NCI-H510A treated with DMSO at 0.1 percent for 48 hours (cell line): ENCODE measurements at places on chromosomes 3 and 15.
A peak's percentile ranks its signal among the peaks of the same experiment; 100 is the strongest.

DNA sequence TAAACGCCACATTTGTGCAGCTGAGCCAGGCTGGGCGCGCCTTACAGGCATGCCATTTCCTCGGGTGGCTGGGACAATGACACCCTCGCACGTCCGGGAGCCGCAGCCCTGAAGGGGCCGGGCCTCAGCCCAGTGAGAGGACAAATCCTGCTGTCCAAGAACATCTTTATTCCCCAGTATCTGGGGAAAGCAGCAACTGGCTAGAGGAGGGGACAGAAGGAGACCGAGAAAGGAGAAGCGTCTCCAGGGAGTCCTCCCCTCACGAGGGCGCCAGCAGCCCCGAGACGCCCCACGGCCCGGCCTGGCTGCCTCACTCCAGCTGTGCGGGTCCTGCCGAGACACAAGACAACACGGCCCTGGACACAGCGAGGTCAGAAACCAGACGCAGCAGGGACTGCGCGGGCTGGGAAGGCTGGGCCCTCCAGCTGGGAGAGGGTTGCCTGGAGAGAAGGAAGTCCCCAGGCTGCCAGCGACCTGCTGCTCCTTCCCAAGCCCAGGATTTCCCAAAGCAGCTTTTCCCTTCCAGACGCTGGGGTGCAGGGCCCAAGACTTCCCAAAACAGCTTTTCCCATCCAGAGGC lies 130.2 kb downstream of the CHSY1 start:
- no peak for DNase-seq

GRCh38 chr3:44326515-44326914 lies 12.1 kb upstream of the TCAIM start:
- DNase-seq: no peak

- no peak for DNase-seq
Observed at GRCh38 chr15:34179234-34179633, 30.7 kb downstream of the KATNBL1 start.

DNA sequence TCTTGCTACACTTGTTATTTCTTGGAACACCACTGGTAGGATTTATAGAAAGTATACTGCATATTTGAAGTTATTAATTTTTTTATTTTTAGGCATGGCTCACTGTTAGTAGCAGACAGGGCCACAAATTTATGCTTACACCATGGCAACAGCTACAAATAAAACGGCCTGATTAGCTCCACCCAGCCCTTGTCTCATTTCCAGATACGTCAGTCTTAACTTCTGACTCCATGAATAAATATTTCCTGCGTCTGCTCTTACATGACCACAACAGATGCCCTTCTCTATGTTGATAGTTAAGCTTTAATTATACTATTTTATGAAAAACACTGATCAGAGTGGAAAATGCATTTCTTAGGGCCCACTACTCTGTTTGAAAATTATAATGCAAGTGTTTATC lies 62.3 kb upstream of the CPOX start:
- no peak for DNase-seq

- DNase-seq: no peak
Observed at GRCh38 chr15:90683876-90684275, 33.3 kb upstream of the BLM start.

DNA sequence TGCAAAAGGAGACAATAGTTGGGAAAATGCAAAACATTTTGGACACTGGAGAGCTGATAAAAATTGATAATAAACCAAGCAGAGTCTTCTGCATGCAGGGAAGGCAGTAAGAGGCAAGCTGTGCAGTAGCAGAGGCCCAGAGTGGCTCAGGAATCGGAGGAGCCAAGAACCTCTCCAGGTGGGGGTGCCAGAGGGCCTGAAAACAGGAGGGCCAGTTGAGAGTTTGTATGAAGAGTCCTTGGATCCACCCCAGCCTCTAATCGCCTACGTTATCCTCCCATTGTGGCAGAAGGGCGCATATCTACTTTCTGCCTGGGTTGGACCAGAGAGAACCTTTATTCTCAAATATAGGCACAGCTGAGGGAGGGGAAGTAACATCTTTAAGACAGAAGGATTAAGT lies 48.9 kb upstream of the RBP1 start:
- DNase-seq: no peak

DNA sequence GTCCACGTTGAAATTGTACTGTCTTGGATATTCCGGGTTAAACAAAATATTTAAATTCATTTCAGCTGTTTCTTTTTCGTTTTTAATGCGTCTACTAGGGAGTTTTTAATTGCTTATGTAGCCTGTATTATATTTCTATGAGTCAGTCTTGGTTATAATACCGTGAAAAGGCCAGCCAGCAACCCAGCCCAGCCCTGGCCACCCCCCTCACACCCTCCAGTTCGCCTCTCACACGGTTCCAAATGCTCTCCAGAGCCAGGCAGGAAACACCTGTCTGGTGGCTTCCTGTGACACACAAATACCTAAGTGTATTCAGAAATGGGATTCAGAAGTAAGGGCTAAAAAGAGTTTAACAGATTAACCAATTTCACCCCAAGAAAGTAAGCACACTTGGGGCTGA lies 4.4 kb downstream of the SH3BP5 start:
- peak; percentile 91 for DNase-seq

DNA sequence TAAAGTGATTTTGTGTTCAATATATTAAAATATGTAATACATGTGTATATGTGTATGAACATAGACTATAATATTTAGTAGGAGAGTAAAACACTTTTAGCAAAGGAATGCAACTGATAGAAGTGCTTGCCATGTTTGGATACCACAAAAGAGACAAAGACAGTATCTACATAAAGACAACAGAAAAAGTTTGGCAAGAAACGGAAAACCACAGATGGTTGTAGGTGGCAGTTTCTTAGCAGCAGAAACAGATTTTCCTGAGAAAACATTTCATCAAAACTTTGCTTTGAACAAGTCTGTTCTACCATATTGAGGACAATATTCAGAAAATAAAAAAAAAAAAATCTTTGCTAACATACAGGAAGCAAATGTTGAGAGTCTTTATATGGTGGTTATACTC lies 1560.4 kb upstream of the GBE1 start:
- DNase-seq: no peak

- no peak for DNase-seq
Observed at GRCh38 chr3:192597913-192598312, 129.4 kb downstream of the FGF12 start.

DNA sequence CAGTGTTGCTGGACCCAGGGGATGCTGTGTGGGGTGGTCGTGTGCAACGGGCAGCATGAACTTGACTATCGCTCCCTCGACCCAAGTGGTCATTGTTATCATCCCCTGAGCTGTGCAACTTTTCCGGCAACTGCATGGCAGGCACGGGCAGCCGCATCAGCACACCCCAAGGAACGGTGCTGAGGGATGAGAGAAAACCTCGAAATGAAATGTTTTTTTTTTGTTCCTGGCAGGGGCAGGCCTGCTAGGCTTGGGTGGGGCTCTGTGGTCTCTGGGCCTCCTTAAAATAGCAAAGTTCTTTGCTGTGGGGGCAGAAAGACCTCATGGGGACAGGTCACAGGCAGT lies 51.4 kb downstream of the CORO2B start:
- DNase-seq: no peak

- no peak for DNase-seq
Observed at GRCh38 chr3:124438813-124439212, 291.4 kb upstream of the UMPS start.

DNA sequence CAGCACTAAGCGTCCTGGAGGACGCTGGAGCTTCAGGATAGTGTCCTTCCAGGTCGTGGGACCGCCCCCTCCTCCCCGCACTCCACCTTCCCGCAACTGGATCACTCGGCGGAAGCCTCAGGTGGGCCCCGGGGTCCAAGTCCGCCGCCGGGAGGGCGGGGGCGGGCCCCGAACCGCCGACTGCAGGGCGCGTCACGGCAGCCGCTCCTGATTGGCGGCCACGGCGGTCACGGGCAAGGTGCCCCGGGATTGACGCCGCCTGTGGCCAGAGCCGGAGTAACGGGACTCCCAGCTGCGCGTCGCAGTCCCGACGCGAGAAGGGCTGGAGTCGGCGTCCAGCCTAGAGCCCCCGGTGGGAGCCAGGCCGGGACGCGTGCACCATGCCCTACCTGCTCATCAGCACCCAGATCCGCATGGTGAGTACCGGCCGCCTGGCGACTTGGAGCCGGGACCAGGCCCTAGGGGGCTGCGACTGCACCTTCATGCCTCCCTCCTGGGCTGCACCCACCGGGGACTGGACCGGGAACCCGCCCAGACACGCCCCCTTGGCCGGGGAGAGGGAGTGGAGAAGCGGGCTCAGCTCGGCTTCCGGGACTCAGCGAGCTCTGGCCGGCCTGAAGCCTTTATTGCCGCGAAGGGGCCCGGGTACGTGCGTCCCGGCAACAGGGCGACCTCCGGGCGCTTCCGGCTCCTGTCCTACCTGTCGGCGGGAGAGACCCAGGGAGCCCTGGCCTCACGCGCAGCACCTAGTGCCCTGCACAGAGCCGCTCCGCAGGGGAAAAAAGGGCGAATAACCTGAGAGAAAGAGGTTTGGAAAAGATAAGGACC lies at the start of gene GCHFR:
TSS of gene GCHFR (plus strand) at position 268 of the 828 bp plus-strand sequence. CDS start at position 381, 113 bp downstream.
- peak; percentile 13 for DNase-seq

- peak; percentile 84 for DNase-seq
Observed at GRCh38 chr3:58025837-58026569, 17.8 kb downstream of the FLNB start.

DNA sequence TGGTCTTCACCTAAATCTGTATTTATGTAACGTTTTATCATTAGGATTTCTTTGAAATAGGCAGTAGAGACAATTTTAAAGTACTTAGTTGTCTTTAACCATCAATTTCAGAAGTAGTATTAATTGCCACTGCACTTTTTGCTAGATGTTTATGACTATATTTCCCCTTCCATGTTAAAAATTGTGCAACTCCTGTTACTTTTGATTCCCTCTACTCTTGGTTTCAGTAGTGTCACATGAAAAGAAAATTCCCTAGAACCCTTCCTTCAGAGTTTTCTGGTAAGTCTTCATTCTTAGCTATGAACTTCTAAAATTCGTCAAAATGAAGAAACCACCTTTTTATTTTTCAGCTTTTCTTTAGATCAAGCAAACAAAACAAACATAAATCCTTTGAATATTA lies 7.1 kb downstream of the PIAS1 start:
- no peak for DNase-seq

DNA sequence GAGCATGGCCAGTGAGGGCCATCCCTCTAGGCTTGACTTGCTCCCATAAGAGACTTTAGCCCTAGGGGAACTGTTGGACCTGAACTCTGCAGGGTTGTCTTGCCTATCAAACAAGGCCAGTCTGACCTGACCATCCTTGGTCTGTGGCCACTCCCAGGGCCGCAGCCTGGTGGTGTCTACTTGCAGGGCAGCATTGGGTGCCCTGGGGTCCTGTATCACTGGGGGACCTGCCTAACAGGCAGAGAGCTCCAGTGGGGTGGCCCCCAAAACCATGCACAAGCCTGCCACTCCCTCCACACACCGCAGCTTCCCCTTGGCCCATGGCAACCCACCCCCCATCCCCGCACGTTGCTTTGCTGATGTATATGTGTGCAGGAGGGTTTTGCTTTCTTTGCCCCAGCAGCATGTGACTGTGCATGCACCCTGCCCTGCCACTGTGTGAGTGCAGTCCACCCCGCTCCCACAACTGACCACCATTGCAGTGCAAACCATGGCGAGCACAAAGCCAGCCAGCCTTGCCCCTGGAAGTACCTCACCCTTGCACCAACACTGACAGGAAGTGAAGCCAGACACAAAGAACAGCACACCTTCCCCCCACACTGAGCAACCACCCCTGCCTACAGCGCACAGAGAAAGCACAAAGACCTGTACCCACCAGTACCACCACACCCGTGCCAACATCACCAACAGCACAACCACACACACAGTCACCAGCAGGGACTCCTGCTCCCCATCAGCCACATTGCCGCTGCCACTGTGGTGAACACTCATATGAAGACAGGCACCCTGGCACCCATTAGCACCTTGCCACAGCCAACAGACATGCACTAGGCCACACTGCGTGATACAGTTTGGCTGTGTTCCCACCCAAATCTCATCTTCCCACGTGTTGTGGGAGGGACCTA lies 88.8 kb downstream of the SENP7 start:
- no peak for DNase-seq

- no peak for DNase-seq
Observed at GRCh38 chr3:122324871-122325323, at the start of gene CSTA. Gene CSTA, plus strand, starts transcription at chr3:122325248. Its CDS starts 45 bp downstream, at chr3:122325293.

- no peak for DNase-seq
Observed at GRCh38 chr15:41584636-41585126, 25.7 kb downstream of the TYRO3 start.

DNA sequence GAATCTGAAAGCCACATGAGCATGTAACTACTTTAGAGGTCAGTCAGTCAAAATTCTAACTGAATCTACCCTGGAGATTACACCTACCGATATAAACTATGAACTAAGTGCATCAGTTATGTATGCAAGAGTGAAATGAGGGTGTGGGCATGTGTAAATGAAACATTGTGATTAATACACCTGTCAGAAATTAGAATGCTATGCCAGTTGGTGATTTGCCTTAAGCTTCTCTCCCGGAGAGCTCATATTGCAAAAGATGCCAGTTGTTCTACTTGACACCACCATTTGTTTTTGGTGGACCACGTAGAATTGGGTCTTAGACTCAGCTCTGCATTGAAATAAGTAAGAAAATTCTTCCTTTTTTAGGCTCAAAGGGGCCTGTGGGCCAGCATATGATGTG lies 91.0 kb upstream of the KBTBD8 start:
- DNase-seq: no peak

DNA sequence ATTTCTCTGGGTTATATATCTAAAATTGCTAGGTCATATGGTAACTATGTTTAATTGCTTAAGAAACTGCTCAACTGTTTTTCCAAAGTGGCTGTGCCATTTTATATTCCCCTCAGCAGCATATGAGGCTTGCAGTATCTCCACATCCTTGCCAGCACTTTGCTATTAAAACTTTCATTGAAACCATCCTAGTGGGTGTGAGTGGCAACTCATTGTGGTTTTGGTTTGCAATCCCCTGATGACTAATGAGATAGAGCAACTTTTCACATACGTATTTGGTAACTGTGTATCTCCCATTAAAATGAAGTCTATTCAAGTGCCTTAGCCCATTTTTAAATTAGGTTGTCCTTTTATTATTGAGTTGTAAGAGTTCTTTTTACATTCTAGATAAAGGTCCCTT lies 17.3 kb downstream of the KPNA1 start:
- DNase-seq: no peak

DNA sequence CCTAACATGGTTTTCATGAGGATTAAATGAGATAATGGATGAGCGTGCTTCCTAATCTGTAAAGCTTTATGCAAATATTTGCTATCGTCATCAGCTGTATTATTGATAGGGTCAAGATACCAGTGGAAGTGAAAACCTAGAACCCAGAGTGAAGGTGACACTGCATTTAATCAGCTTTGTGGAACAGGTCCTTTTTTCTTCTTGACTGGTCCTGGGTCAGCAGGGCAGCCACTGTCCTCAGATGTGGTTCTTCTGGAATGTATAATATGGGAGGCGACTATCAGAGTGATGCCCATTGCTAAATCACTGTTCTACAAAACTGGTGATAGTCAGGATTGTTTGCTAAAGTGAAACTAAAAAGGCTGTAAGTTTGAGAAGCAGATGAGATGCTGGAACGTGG lies 41.4 kb downstream of the SORD start:
- no peak for DNase-seq
